H9 (cell line): ENCODE measurements at places on chromosomes 7 and 10. TPM values are rescaled to one million over a fixed set of nuclear protein-coding genes. Genes with fewer than 3 reads are reported as not detected.

Gene MALSU1
- total RNA-seq, result 78.3 and 83.4 TPM in 2 replicates

Gene C7orf57
- 0.35 TPM in 1 of 2 replicates, not detected in the other for total RNA-seq

Gene OPN1SW
- total RNA-seq, result not detected in 2 replicates

Gene TDRD1
- 0.15 TPM in 1 of 2 replicates, not detected in the other for total RNA-seq

Gene MRPL43
- 70.3 and 71.0 TPM in 2 replicates for total RNA-seq

- H3K27me3 ChIP-seq, result no peaks in the 10 kb centered on the region
- H3K4me3 ChIP-seq, result no peak overlapping the region
- H3K36me3 ChIP-seq, result no peaks in the 10 kb centered on the region
- no peaks in the 10 kb centered on the region for H3K4me1 ChIP-seq
These were observed 18.2 kb upstream of the MAGI2 start for GRCh38 chr7:79471699-79472098.

DNA sequence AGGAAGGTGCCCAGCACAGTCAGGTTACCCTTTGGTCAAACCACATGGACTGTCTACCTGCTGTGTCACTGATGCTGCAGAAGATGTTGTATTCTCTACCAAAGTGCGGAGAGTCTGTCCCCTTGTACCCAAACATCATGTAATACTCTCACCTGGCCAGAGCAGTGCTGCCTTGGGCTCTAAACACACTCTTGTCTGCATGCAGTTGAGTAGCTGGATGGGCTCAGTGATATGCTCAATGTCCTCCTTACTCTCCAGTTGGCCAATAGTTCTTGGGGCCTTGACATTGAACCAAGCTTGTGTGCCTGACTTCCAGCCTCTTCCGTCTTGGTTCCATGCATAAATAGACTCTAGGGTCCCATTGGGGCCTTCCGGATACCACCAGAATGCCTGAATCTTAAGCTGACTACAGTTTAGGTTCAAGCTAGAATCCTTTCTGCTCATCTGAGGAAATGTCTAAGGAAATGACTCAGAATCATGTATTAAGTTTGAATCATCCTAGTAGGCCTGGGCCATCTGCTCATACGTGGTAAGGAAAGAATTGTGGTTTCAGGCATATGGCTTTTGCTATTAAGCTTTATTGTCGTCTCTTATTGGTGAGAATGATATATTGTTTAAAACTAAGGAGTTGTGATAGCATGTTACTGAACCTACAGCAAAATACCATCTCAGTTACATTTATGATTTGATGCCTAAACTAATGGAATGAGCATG is 118.0 kb downstream of the OTUD1 start:
- no peak for DNase-seq
- 0 out of 2 replicates have a peak, but pooled peaks cover 5% of the 10 kb centered on the region for H3K36me3 ChIP-seq
- H3K4me3 ChIP-seq, result no peak overlapping the region

- DNase-seq, result no peak
- H3K27me3 ChIP-seq, result no peaks in the 10 kb centered on the region
- no peak overlapping the region for H3K27ac ChIP-seq
- peaks cover 47% of the 10 kb centered on the region for H3K36me3 ChIP-seq
These were observed 79.7 kb upstream of the OGDHL start for GRCh38 chr10:49841615-49842332.

DNA sequence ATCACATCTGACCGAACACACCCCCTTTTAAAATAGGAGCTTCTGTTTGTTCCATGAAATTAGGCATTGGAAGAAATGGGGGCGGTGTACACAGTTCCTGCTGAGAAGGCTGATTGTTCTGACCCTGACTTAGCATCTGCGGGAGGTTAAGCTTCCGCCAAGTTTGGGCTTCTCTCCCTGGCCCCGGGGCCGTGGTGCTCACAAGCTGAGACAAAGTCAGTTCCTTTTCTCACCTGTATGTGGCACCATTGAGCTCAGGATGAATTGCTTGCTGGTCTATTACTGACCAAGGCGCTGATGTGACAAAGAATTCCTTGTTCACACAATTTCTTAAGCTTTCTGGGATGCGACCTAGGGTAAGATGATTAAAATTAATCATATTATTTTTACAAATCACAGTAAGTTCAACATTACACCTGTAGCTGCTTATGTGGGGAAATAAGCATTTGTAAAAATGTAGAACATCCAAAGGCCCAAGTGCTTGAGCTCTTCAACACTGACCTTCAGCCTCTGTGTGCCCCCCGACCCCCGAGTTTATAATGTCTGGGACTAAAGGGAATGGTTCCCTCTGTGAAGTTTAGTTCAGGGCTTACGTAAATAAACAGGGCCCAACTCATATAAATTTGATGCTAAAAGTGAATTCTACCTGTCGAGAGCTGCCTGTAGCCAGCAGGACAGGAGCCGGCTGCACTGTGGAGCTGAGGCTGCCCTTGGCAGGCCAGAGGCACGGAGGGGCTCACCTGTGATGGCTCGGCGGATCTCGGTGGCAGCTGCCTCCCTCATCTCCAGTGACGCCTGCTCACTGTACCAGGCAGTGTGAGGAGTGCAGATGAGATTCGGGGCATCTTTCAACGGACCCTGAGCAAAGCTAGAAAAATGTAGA is 50.8 kb downstream of the ZRANB1 start:
- peaks cover 96% of the 10 kb centered on the region for H3K36me3 ChIP-seq
- H3K27me3 ChIP-seq, result no peaks in the 10 kb centered on the region
- peak; percentile 60 for DNase-seq
- no peak overlapping the region for H3K4me3 ChIP-seq
- no peaks in the 10 kb centered on the region for H3K4me1 ChIP-seq
